ENCODE measurements at places on chromosomes 1 and 21.

- no peaks in the 10 kb centered on the region for H3K27me3 ChIP-seq
- no peaks in the 10 kb centered on the region for H3K36me3 ChIP-seq
- H3K4me3 ChIP-seq: no peak overlapping the region
- no peak for DNase-seq
- H3K27ac ChIP-seq: no peak overlapping the region
- H3K4me1 ChIP-seq: no peaks in the 10 kb centered on the region
These were observed 28.5 kb downstream of the TNN start for GRCh38 chr1:175095978-175096607.

DNA sequence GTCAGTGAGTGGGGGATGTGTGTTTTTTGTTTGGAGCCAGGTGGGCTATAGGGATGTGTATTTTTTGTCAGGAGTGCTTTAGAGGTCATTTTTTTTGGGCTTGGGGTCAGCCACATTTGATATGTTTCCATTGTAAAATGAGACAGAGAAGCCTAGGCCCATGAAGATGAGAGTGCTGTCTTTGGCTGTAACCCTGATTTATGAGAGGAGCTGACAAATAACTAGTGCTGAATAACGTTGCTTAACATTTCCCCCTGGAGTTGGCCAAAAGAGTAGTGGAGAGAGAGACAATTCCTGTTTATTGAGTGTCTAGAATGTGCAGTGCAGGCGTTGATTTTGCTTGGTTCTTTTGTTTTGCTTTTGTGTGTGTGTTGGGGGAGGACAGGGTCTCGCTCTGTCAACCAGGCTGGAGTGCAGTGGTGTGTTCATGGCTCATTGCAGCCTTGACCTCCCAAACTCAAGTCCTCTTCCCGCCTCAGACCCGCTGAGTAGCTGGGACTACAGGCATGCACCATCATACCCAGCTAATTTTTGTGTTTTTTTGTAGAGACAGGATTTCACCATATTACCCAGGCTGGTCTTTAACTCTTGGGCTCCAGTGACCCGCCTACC, 64.7 kb downstream of the S1PR1 start:
- H3K27ac ChIP-seq: no peak overlapping the region
- H3K4me3 ChIP-seq: no peak overlapping the region
- no peak for DNase-seq
- no peaks in the 10 kb centered on the region for H3K27me3 ChIP-seq

- H3K27ac ChIP-seq: no peak overlapping the region
- no peaks in the 10 kb centered on the region for H3K36me3 ChIP-seq
- H3K27me3 ChIP-seq: no peaks in the 10 kb centered on the region
- no peaks in the 10 kb centered on the region for H3K4me1 ChIP-seq
These were observed 100.9 kb downstream of the XCL2 start for GRCh38 chr1:168442931-168443330.

DNA sequence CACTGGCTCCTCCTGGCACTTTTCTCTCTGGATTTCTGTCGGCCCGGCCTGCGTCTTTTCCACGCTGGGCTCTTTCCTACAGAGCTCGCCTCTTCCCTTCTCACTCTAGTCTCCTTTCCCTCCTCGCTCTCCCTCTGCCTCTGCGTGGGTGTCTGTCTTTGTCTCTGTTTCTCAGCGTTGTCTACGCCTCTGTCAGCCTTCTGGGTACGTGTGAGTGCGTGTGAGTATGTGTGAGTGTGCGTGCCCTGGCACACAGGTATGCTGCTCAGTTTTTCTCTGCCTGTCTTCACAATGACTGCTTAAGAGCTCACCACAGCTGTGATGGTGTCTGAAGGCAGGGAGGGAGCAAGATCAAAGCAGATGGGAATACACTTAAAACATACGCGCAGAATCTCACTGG, 77.7 kb downstream of the KIRREL1 start:
- H3K4me3 ChIP-seq: no peak overlapping the region
- H3K27me3 ChIP-seq: no peaks in the 10 kb centered on the region
- no peaks in the 10 kb centered on the region for H3K36me3 ChIP-seq
- H3K27ac ChIP-seq: no peak overlapping the region
- no peak for DNase-seq

DNA sequence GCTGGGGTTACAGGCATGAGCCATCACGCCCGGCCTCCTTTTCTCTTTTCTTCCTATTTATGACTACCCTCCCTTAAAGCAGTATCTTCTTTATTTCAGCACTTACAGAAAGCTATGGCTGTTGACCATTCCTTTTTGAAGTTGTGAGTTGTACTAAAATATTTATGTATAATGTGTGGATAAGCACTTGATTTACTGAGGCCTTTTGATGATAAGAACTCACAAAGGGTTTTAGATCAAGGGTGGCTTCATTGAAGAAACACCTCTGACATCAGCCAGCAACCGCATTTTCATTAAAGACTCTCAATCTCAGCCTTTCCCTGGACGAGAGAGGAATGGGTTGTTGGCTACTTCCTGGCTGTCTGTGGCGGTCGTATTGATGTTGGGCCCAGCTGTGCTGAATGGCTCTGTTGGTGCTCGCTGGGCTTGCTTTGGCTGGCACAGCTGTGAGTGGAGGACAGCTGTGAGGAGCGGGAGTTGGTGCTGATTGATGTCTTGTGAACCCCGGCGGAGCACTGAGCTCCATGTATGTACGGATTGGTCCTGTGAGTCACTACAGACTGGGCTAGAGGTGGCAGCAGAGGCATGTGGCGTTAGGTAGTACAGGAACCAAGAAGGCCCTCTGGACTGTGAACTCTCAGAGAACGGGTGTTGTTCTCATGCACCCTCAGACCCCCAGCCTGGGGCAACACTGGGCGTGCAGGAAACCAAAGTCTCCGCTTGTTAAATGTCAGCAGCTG, 208.8 kb downstream of the KIF26B start:
- DNase-seq: no peak
- no peak overlapping the region for H3K4me3 ChIP-seq
- no peaks in the 10 kb centered on the region for H3K4me1 ChIP-seq
- no peaks in the 10 kb centered on the region for H3K36me3 ChIP-seq

DNA sequence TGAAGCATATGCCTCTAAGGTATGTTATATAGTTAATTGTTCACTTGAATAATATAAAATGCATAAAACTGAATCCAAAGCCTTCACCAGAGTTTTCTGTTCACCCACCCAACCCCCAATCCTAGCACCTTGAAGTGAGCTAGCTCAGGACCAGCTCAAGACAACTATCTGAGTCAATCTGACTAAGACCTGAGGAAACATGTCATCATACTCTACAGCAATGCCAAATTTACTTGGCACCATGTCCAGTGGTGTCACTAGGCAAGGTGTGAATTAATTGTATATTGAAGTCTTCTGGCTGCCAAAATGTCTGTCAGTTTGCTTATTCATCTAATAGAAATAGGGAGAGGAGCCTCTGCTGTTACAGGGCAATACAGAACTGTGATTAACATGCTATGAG, 3.8 kb downstream of the DNASE2B start:
- H3K36me3 ChIP-seq: no peaks in the 10 kb centered on the region
- H3K27ac ChIP-seq: no peak overlapping the region
- H3K4me1 ChIP-seq: peaks cover 6% of the 10 kb centered on the region
- H3K27me3 ChIP-seq: no peaks in the 10 kb centered on the region
- no peak for DNase-seq

Measured in PC-9 (cell line).